ENCODE measurements at places on chromosomes 12 and 14.

- DNase-seq: no peak
Measured at GRCh38 chr12:108568338-108569154, 6.2 kb downstream of the ISCU start.

- no peak for DNase-seq
Measured at GRCh38 chr12:71591601-71592000, 72.0 kb downstream of the ZFC3H1 start.

GRCh38 chr14:54742492-54743350 lies 159.9 kb downstream of the GCH1 start:
- no peak for DNase-seq

DNA sequence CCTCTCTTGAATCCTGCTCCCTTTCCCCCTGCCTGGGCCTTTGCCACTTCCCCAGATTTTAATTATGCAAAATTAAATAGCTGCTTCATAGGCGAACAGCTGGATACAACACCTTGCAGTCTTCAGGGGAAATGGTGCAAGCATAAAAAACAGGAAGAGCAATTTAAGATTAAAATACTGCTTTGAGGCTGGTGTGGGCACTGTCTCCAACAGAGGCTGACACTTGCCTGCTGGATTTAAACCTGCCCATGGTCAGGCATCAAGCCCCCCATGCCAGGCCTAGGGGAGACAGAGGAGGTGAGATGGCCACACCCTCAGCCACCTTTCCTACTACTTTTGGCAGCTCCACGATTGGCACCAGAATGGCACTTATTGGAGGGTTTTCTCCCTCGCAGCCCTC lies 110.1 kb upstream of the DIO3 start:
- DNase-seq: no peak

DNA sequence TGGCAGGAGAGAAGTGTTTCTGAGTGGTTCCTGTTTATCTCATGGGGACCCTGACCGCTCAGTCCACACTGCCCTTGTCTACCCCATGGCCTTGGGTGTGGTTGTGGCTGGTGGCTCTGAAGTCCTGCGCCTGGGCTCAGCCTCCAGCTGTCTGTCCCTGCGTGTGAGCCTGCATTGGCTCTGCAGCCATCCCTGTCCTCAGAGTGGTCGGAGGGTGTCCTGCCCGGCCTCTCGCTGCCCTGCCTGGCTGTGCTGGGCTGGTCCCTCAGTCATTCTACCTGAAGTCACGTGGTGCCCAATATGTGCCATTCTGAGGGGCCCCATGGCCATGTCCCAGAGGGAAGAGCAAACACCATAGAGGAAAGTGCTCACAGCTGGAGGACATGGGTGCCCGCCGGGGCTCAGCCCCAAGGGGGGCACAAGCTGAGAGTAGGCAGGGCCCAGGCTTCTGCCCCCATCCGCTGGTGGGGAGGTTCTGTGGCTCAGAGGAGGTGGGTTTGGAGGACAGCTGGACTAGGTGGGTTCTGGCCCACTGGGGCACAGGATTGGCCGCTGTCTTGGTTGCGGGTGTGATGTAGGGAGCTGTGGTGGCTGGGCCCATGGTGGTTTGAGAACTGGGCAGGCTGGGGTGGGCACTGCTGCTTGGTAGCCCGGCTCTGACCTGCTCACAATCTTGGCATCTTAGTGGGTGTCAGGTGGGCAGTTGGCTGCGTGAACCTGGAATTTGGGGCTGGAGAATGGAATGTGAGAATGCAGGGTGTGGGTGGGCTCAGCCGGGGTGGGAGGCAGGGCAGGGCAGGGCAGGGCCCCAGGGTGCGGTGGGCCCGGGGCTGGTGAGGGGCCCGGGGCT lies 11.6 kb downstream of the TEDC1 start:
- no peak for DNase-seq

- DNase-seq: no peak
Measured at GRCh38 chr14:35114036-35114435, 7.8 kb downstream of the PPP2R3C start.

- DNase-seq: no peak
Measured at GRCh38 chr12:70577283-70577634, 60.0 kb downstream of the PTPRB start.

GRCh38 chr12:82757656-82758055 lies 71.0 kb downstream of the TMTC2 start:
- DNase-seq: no peak

DNA sequence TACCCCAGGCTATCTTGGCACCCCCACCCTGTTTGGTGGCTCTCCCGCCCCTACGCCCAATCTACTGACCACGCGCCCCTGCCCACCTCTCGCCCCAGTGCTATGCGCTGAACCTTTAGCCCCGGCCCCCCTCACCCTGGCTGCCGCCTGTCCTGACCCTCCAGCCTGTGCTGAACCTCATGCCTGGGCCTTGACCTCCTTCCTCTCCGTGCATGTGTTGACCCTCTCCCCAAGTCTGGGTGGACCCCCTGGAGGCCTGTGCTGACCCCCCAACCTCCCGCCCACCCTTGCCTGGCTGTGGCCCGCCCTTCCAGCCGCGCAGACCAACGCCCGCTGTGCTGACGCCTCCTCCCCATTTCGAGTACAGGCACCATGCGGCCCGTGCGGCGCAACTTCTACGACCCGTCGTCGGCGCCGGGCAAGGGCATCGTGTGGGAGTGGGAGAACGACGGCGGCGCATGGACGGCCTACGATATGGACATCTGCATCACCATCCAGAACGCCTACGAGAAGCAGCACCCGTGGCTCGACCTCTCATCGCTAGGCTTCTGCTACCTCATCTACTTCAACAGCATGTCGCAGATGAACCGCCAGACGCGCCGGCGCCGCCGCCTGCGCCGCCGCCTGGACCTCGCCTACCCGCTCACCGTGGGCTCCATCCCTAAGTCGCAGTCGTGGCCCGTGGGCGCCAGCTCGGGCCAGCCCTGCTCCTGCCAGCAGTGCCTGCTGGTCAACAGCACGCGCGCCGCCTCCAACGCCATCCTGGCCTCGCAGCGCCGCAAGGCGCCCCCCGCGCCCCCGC lies 20.7 kb downstream of the DTX1 start:
- no peak for DNase-seq

GRCh38 chr12:57175428-57176138 lies 28.2 kb upstream of the LRP1-AS start:
- DNase-seq: peak; percentile 76

- DNase-seq: no peak
Measured at GRCh38 chr12:11718105-11718504, 68.6 kb downstream of the ETV6 start.

GRCh38 chr12:107284692-107285091 lies 191.3 kb upstream of the CRY1 start:
- DNase-seq: no peak

DNA sequence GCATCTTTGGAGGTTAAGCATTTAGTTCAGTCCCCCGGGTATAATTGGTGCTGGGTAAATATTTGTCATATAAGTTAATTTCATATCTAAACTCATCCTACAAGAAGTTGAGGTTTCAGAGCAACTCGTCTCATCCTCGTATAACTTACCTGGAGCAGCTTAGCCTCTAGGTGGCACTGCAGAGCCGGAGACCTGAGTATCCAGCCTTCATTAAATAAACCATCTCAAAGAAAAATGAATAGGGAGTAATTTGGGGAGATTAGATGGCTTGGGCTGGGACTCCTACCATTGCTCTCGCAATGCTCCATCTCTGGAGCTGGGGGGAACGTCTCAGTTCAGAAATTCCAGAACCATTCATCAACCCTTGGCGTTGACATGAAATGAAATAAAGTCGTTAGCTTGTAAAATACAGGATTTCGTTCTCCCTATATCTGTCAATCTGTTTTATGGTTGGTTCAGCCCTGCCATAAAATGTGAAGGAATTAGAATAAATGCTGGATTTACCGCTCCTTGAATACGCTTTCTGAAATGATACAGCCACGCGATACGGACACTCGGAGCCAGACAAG lies 122.9 kb upstream of the TMEM132D start:
- peak; percentile 35 for DNase-seq

DNA sequence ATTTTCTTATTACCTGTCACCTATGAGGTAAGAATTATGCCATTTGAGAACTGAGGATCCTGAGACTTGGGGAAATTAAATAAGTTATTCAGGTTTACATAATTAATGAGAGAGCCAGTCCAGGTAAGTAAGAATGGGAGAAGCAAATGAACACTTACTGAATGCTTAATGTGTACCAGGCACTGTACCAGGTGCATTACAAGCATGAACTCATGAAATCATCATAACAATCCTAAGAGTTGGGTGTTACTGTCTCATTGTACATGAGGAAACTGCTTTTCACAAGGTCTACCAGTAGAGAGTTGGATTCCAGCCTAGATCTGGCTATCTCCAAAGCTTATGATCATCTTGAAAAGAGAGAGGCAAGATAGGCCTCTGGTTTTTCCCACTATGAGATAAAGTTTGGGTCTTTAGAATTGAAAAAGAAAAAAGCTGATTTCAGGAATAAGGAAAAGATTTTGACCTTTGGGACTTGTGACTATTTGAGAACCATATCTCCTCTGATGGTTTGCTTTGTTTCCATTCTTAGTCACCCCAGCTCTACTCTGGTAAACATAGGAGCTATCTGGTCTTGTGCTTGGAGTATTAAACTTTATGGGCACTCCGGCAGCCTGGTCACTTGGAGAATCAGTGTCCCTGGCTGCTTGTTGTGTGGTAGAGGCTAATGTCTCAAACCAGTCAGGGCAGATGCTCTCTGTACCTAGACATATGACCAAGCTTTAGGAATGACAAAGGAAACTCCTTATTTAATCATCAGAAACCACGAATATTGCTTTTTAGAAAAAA lies 48.0 kb downstream of the PTHLH start:
- DNase-seq: no peak

- DNase-seq: no peak
Measured at GRCh38 chr12:88958946-88959345, 378.7 kb upstream of the KITLG start.

DNA sequence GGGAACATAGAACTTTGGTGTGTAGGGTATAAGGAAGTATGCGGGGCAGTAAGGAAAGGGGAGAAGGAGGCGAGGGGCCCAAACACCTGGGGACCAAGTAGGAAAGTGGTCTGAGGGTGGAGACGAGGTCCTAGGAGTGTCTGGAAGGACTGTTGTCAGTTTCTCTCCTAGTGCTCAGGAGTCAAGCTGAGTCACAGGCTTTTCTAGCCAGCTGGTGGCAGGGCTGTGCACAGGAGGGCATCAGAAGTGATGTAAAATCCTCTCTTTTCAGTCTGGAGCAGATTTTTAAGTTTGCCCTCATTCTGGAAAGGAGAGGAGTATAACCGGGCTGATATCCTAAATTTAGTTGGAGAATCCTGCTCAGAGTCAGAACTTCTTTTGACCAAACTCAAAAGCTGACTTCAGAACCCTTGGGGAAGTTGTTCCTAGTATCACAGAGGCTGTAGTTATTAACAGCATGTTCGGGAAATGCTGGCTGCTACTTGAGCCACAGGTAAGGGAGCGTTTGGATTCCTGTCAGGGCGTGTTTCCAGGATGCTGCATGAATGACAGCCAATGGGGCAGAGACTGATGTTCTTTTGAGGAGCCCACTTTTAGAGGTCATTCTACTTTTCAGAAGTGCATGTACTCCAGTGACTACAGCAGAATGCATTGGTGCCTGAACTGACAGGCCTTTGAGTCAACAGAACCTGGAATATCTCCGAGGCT lies 19.3 kb downstream of the ZNF664 start:
- DNase-seq: peak; percentile 46

DNA sequence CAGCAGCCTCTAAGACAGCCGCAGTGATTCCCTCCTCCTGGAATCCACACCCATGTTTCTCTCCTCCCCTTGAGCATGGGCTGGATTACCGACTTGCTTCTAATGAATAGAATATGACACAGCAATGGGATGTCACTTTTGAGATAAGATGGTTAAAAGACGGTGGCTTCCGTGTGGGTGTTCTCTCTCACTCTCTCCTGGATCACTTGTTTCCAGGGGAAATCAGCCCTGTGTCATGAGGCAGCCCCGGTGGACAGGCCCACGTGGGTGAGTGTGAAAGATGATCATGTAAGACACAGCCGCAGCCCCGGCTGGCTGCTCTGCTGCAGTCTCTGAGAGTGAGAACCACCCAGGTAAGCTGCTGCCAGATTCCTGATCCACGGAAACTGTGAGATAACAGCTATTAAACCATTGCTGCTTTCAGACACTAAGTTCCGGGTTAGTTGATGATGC lies 10.7 kb downstream of the MOAP1 start:
- DNase-seq: peak; percentile 2

DNA sequence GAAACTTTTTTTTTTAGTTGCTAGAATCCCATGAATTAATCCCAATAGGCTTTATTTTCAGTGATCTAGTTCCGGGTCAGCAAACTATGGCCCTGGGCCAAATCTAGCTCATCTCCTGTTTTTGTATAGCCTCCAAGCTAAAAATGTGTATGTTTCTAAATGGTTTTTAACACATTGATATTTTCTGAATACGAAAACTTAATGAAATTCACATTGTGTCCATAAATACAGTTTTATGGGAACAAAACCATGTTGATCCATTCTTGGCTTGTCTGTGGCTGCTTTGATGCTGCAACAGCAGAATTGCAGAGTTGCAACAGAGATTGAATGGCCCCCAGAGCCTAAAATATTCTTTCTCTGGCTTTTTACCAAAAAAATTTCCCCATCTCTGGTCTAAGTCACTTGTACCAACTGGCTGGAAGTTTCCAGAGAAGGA lies 47.5 kb downstream of the ZNF664 start:
- no peak for DNase-seq

DNA sequence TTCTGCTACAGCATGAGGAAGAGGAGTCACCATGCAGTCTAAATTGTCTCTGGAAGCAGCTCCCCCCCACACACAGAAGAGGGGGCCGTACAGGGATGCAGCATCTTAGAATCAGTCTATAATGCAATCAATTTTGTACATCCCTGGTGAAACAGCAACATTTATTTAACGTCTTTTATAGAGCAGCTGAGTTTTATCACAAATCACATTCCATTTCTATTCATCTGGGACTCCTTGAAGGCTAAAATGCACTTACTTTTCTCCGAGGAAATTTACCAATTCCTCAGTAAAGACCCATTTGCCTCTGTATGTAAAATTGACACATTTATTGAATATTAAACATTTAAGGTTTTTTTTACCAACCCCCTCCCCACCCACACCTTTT lies 193.9 kb downstream of the PHETA1 start:
- DNase-seq: no peak

GRCh38 chr12:50991291-50991690 lies 34.9 kb downstream of the SLC11A2 start:
- DNase-seq: no peak

- peak; percentile 71 for DNase-seq
Measured at GRCh38 chr12:54411391-54412241, 7.5 kb downstream of the ITGA5 start.

DNA sequence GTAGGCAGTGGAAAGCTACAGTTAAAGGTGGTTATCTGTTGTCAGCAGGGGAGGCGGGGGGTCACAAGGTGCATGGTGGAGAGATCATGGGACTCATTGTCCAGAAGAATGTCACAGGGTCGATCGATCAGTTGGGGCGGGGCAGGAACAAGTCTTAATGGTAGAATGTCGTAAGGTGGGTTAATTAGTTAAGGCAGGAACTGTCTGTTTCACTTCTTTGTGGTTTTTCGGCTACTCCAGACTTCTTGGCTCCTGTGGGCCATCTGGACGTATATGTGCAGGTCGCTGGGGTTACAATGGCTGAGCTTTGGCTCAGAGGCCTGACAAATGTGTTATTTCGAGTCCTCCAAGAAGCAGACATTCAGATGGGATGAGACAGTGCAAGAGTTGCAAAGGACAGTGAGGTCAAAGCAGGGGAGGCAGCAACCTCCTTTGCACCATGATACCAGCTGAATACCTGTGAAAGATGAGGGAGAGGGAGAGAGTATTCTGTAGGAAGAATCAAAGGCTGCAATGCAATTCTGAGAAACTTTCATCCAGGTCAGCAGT lies 246.9 kb upstream of the TMEM132C start:
- no peak for DNase-seq

- peak; percentile 75 for DNase-seq
Measured at GRCh38 chr12:112198120-112198733, 72.9 kb downstream of the TRAFD1 start.

All from astrocyte of the hippocampus (primary cell).